ENCODE measurements at places on chromosomes 16 and 17.
A peak's percentile ranks its signal among the peaks of the same experiment; 100 is the strongest.

GRCh38 chr16:84498223-84498610 lies 6.2 kb downstream of the MEAK7 start:
- DNase-seq: no peak

DNA sequence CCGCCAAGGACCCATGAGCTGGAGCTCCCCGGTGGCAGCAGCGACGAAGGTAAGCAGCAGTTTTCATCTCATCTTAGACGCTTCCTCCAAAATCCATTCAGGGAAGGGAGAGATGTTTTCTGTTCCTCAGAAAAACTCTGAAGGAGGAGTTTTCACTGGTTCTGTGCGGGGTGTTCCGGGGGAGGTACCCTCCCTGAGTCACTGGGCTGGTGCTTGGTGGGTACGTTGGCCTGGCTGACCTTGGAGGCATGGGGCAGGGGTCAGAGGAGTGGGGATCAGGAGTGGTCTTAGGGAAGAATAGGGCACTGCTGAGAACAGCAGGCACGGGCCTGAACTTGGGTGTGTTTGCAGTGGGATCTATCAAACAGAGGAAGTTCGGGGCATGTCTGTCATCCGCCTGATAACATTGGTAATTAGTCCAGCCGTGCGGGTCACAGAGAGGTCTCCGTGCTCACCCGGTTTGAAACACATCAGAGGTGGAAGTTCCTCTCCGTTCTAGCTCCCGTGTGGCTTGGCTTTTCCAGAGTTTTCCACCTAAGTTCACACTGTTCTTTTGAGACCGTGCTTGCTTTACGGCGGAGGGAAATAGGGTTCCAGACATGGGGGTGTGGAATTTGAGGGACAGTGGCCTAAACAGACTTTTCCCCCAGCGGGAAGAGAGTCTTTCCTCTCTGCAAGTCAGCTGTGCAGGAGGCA lies 59.6 kb upstream of the CIBAR2 start:
- peak; percentile 43 for DNase-seq

DNA sequence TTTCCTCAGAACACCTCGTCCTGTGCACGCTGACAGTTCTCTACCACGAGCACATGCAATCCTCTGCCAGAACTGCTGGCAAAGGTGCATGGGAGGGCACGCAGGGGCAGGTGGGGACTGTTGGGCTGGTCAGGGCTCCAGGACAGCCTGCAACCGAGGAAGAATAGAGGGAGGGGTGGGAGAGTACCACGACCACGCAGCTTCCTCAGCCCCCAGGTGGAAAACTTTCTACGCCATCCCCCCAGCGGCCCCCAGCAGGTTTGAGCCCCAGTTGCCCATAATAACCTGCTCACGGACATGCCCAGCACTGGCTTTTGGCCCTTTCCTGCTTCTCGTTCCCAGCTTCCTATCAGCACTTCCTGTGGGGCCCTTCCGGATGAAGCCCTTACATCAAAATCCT lies 199.3 kb downstream of the C16orf95 start:
- no peak for DNase-seq

GRCh38 chr16:90048347-90048722 lies 28.8 kb downstream of the PRDM7 start:
- peak; percentile 22 for DNase-seq

- peak; percentile 15 for DNase-seq
Observed at GRCh38 chr16:14559809-14560241, 70.2 kb downstream of the PARN start.

DNA sequence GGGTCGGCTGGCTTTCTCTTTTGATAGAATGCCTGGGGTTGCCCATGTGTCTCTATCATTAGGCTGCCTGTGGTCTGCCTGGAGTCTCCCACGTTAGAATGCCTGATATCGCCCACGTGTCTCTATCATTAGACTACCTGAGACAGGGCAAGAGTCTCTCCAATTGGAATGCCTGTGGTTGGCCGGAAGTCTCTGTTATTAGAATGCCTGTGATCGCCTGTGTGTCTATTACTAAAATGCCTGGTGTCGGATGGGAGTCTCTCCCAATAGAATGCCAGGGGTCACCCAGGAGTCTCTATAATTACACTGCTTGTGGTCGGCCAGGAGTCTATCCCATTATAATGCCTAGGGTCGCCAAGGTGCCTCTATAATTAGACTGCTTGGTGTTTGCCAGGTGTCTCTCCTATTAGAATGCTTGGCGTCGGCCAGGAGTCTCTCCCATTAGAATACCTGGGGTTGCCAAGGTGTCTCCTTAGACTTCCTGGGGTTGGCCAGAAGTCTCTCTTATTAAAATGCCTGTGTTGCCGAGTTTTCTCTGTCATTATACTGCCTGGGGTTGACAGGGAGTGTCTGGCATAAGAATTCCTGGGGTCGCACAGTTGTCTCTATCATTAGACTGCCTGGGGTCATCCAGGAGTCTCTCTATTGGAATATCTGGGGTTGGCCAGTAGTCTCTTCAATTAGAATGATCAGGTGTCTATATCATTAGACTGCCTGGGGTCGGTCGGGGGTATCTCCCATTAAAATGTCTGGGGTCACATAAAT lies 2272.8 kb downstream of the TP53TG3F start:
- no peak for DNase-seq

GRCh38 chr17:34303606-34304005 lies 15.6 kb upstream of the CCL8 start:
- DNase-seq: no peak

DNA sequence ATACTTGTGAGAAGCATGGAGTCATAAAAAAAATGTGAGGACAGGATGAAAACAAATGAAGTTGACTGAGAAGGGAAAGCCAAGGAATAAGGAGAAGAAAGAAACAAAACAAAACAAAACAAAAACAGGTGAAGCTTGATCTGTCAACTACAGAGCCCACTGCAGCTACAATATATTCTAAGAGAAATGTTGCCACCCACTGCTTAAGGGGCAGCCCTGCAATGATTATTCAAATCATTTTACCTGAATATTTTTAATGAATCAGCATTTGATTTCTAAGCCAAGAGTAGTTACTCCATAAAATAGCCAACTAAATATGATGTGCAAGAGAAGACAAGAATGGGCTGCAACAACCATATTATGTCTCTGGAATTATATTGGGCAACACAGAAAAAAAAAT lies 252.0 kb upstream of the KIF2B start:
- DNase-seq: no peak

GRCh38 chr17:50710025-50710424 lies 2.3 kb upstream of the ANKRD40 start:
- no peak for DNase-seq

DNA sequence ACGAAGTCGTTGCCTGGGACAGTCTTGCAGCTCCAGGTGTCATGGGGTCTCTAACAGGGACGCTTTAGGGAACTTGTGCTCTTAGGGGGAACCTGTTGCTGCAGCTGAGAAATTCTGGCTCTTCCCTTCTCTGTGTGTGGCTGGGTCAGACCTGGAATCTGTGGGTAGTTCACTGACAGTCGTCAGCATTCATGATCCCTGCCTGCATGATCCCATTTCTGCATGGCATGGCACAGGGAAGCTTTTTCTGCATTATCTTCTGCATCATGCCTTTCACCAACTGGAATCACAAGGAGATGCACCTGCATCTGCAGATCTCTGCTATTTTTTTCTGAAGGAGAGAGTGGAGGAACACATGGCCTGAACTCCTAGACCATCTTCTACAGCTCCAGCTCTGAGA lies 85.6 kb downstream of the SOX9 start:
- DNase-seq: no peak

Data from EH (cell line).